ENCODE measurements at places on chromosomes 1 and 21. TPM values are rescaled to one million over a fixed set of nuclear protein-coding genes. Genes with fewer than 3 reads are reported as not detected.

The TDRD10 gene
- polyA plus RNA-seq: 0.54 TPM

The HHIPL2 gene
- not detected for polyA plus RNA-seq

The LAMB3 gene
- polyA plus RNA-seq: not detected

The RPTN gene
- polyA plus RNA-seq: not detected

The INSRR gene
- 0.30 TPM for polyA plus RNA-seq

The TMCO1 gene
- polyA plus RNA-seq: 111 TPM

The PBX1 gene
- polyA plus RNA-seq: 54.5 TPM

The KCNA2 gene
- 0.17 TPM for polyA plus RNA-seq

The SPRR1A gene
- polyA plus RNA-seq: not detected

The FH gene
- polyA plus RNA-seq: 163 TPM

The KIF2C gene
- 82.5 TPM for polyA plus RNA-seq

The ZNF593OS gene
- 2.9 TPM for polyA plus RNA-seq

Measured in cardiac muscle cell (in vitro differentiated cells and primary cell).